ENCODE measurements at places on chromosomes 7 and 10.

DNA sequence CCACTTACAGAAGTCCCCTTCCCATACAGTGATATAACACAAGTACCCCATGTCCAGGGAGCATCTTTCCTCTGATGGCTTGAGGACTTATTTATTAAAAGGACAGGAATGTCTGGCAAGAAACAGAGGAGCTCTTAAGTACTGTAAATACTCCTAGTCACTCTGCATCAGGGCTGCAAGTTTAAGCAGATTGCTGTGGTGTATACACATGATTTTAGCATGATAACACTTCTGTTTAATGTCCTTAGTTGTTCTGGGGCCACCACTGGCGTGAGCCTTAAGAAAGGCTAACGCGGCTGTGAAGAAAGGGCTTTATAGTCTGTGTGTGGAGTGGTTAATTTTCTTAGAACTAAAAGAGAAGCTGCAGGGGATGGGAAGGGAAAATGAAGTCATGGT is 65.7 kb downstream of the GBF1 start:
- DNase-seq = no peak

DNA sequence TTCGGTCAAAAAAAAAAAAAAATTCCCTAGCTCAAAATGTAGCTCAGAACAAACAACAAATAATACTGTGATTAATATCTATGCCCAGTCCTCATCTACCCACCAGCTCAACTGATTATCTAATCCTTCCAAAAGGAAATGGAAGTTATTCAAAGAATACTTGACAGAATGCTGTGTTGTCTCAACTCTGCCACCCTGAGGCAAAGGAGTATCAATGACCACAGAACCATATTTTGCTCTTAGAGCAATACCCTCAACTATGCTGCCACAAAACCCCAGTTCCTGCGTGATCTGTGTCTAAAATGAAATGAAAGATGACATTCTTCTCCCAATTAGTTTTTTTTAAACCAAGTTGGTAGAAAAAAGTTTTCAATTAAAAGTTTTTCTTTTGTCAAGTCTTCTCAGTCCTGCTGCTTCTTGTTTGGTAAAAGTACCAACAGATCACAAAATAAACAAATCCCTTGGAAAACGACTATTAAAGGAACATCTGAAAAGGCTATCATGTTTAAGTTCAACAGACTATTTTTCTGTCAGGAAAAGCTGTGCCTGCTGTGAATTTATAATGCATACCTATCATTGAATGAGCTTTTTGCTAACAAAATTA is 21.6 kb downstream of the RBM28 start:
- peak; percentile 53 for DNase-seq

DNA sequence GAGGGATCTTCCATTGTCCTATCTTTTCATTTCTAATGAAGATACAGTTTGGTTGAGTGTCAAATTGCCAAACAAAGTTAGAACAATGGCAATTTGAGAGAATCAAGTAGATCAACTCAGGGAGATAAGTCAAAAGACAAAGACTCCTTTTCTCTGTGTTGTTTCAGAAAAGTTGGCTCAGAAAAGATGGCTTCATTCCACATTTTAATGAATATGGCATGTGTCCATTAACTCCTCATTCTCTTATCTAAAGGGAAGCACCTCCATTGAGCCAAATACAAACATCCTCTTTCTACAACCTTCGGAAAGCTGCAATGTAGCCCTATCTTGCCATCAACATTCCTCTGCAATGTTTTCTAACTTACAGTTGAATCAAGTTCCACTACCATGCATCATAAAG is 939.0 kb upstream of the C7orf33 start:
- no peak for DNase-seq

DNA sequence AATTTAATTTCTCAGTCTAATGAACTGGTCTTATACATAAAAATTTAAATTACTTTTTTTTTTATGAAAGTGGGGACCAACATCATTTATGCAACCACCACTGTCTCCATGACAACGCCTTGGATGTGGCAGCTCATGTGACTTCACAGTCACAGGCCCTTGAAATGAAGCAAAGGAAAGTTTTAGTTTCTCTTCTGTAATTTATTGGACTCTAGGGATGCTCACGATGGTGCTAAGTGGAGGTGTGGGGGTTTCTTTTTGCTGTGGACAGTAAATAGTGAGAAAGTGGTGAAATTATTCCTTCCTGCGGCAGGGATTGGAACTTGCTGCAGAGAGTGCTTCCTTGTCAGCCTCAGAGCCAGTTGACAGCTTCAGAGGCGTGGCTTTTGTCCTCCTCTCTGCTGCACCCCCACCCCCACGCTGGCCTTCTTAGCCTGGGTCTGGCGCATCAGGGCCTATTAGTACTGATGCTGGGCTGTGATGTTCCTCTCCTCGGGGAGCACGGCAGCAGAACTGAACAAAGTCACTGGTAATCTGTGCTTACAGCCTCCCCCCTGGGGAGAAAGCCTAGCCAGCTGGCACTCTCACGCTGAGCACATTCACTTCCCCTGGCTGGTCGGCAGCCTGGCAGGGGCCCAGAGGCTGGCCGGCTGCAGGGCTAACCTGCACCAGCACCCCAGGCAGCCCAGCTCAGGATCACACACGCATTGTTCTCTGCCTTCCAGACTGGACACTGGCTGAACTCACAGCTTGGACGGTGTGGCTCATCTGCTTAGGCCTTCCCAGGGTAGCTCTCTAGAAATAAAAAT is 517.5 kb upstream of the GALNT17 start:
- DNase-seq = peak; percentile 34

DNA sequence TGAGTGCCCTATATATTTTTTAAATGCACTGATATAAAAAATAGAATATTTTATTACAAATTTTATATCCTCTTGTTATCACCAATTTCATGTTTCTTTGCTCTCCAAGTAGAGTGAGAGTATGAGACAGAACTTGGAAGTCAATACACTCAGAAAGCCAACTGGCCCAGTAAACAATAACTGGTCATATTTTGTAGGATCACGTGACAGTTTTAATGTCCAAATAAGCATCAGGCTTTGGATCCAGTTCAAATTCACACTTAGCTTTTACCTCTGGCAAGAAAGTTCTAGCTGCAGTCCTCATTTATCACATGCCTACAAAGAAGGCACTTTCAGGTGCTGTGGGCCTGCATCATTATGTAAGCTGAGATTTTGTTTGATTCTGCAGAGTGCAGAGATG is 21.6 kb upstream of the TPK1 start:
- DNase-seq = no peak

GRCh38 chr7:30134611-30135300 is at the start of gene MTURN:
Gene MTURN, plus strand, starts transcription at chr7:30134986. Its CDS starts 151 bp downstream, at chr7:30135137.
- DNase-seq = peak; percentile 83

DNA sequence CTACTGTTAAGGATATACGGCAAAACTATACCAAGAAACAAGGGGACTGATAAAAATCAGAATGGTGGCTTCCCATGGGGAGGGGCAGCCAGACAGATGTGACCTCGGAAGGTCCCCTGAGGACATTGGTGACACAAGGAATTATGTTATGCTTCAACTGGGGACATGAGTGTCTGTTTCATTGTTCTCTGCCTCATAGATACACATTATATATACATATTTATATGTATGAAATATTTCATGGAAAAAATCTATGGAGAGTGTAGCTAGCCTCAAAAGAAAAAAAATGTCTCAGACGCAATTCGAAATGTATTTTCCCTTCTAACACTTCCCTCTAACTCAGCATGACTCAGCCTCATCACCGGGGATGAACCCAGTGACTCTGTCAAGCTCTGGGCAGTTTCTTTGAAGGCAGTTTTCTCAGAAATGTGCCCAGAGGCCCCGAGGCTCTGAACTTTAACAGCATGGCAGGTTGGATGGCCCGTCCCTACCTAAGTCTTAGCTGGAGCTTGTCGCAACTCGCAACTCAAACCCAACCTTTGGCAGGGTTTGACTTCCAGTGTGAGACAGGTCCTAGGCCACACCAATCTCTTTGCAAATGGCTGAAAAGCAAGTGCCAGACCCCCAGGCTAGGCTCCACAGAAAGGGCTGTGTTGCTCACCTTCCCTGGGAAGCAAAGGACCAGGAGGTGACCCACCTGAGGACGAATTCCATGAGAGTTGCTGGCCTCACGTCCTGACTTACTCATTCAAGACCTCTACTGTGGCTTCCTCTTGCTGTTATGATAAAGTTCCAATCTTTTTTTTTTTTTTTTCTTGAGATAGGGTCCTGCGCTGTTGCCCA is 86.9 kb downstream of the CARD11 start:
- peak; percentile 45 for DNase-seq
